ENCODE measurements at places on chromosomes 11 and 22.

DNA sequence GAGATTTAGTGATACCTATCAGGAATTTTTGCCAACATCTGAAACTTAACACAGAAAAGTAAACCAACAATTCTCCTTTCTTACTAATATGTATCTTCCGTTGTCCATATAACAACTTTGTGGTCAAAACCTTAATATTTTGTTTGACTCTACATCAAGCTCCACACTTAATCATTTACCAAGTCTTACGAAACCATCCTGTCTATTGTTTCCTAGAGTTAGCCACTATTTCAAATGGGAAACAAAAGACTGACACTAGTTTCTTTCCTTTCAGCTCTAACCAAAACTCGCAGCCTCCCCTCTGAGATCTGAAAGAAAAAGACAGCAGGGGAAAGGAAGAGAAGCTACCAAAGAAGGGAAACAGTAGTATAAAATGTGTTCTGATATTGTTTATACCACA is 26.5 kb upstream of the PRDM10 start:
- no peak for DNase-seq

GRCh38 chr11:124807201-124807600 is 7.0 kb upstream of the MSANTD2 start:
- DNase-seq = no peak

DNA sequence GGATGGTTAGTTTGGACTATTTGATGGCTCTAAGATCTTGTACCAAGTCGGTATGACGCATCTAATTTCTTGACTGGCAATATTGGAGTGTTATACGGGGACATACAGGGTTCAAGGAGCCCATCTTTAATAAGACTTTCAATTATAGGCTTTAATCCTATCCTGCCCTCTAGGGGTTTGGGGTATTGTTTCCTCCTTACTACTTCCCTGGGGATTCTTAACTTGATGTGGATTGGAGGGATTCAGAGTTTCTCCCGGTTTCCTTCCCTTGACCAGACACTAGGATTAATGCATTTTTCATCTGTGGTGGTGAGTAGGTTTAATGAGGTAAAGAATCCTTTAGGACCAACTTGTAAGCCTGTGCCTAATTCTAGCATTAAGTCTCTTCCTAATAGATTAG is 18.8 kb downstream of the CYP2D6 start:
- no peak for DNase-seq

GRCh38 chr11:120581313-120581712 is 69.8 kb downstream of the GRIK4 start:
- no peak for DNase-seq

DNA sequence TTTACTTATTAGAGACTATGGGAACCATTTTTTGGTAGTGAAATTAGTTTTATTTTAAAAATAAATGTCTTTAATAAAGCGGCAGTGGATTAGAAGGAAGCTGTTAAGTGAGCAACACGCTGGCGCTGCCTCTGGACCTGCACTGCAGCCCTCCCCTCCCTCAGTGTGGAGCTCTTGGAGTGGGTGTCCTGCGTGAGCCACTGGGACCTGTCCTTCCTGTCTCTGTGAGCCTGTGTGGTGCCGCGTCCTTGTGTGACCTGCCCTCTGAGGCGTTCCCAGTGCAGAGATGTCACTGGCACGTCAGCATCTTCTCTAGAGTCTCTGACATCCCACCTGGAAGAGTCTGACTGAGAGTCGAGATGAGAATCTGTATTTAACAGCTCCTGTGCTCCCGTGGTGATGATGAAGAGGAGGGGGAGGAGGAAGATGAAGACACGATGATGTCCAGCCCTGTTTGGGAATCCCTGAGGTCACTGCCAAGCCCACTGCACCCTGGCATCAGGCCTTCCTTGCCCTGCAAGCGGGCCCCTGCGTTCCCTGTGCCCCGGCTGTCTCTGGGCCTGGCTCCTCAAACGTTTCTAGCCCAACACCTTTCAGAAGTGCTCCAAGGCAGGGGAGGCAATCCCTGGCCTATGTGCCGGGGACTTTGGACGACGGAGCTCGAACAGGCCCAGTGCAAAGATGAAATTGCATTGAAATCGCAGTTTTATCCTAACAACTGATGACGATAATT is 271.8 kb downstream of the TBC1D22A start:
- no peak for DNase-seq

DNA sequence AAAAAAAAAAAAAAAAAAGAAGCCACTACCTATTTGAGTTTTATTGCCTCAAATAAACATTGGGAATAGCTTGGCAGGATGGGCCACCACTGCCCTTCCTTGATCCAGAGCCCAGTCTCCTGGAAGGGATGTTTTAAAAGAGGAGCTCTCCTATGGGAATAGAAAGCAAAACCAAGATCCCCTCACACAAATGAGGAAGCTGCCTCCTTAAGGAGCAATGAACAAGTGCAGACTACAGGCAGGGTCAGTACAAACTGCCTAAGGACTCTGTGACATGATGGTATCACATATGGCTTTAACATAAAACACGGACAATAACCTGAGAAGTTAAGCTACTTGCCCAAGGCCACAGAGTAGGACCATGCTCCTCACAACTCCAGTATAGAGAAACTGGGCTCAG is 120.8 kb downstream of the NAT10 start:
- no peak for DNase-seq

DNA sequence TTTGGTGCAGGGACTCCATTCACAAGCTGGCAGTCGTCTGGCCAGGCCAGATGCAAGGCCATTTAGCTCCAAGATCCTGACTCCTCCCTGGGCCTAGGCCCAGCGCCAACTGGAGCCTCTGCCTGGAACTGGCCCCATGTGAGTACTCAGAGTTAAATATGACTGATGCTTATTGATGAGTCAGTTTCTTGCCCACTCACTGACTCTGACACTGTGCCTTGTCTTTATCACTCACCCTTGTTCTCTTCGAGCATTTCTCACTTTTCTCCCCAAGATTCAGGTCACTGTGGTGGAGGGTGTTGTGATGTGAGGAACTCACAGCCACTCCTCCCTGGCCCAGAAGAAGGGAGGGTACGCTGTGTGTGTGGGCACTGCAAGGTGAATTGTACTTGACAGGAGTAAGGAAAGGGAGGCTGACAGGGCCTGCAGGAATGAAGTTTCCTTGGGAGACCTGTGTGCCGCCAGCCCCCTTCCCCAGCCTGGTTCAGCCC is 23.2 kb upstream of the ST3GAL4 start:
- no peak for DNase-seq

- DNase-seq = no peak
Observed at GRCh38 chr11:43242401-43242800, 69.4 kb upstream of the API5 start.

DNA sequence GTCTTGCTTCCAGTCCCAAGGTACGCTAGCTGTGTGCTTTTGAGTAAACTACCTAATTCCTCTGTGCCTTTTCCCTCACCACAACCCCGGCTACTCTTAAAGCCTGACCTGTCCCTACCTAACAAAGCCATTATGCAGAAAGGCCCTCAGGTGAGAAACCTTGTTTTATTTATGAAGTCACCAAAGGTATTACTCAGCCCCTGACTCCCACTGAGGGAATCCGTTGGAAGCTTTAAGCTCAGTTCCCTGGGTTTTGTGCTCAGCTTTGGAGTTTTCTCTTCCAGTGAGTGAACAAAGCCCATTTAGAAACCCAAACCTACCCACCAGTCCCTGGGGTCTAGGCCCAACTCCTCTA is 90.9 kb downstream of the APIP start:
- DNase-seq = no peak

GRCh38 chr11:6238902-6239301 is at the start of gene CNGA4:
Gene CNGA4 (plus strand): TSS chr11:6239089. CDS start chr11:6239207, 118 bp downstream.
- no peak for DNase-seq

DNA sequence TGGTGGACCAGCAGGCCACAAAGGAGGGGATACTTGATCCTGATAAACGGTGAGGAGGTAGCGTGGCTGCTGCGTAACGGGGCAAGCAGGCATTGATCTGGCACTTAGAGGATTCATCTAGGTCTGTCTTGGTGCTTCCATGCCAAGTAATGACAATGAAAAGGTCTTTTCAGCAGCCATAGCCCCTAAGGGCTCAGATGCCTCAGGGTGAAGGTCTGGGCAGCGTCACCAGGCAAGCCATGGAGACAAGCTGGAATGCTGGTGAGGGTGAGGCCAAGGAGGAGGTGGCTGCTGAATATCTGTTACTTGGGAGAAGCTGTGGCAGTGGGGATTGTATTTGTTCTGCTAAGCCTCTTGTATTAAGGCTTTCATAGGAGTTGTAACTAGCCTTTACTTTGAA is 4.8 kb upstream of the CHKB start:
- no peak for DNase-seq

DNA sequence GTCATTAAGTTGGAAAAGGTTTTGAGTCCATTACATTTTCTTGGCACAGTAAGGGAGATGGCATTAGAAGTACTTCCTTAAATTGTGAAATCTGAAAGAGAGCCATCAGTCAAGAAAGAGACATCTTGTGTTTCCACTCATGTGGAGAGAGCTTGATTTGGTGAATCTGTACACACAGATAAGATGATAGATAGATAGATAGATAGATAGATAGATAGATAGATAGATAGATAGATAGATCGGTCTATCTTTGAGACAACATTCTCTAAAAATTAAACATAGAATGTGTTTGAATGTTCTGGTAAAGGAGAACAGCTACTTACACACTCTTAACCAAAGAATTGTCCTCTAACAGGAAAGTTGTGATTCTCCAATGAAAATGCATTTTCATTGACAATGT is 76.2 kb downstream of the TTC17 start:
- no peak for DNase-seq

GRCh38 chr11:41786087-41786486 is 326.6 kb upstream of the LRRC4C start:
- no peak for DNase-seq

- DNase-seq = no peak
Observed at GRCh38 chr11:18624161-18624560, 10.0 kb downstream of the SPTY2D1 start.
